ENCODE measurements at places on chromosomes 13 and 19.

GRCh38 chr13:43652760-43653159 lies 134.0 kb downstream of the ENOX1 start:
- no peak for DNase-seq

- no peak for DNase-seq
These were observed 8.0 kb upstream of the B3GLCT start for GRCh38 chr13:31191748-31192147.

DNA sequence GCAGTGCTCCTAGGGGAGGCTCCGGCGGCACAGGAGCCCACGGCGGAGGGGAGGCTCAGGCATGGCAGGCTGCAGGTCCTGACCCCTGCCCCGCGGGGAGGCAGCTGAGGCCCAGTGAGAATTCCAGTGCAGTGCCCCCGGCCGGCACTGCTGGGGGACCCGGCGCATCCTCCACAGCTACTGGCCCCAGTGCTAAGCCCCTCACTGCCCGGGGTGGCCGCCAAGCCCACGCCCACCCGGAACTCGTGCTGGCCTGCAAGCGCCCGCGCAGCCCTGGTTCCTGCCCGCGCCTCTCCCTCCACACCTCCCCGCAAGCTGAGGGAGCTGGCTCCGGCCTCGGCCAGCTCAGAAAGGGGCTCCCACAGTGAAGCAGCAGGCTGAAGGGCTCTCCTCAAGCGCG lies 62.2 kb downstream of the SPRY2 start:
- DNase-seq, result no peak

DNA sequence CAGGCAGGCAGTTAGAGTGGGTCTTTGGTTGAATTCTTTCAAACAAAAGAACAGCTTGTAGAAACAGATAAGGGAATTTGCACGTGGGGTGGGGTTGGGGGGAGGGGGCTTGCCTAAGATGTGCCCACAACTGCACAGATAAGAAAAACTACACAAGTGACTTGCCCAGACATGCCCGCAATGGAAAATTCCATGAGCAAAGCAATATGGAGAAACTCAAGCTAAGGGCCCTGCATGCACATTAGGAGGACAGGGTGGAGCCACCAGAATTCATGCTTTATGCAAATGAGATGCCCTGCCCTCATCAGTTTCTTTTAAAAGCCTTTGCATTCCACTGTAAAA lies 755.6 kb upstream of the MIR17HG start:
- DNase-seq, result no peak

DNA sequence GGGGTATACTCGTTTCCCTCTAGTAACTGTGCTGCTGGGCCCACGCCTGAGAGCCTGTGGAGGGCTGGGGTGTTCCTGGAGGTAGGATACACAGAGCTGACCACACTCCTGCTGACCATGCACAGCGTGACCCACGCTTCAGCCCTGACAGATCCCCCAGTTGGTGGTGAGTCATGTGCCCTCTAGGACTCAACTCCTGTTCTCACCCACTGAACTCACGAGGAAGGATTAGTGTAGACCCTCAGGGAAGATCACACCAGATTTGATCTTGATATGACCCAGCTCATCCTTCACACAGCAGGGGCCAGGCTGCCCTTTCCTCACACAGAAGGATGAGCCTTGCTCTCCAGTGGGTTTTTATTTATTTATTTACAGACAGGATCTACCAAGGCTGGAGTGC lies 13.3 kb upstream of the ACP7 start:
- no peak for DNase-seq

- DNase-seq, result no peak
These were observed 9.2 kb downstream of the NOSIP start for GRCh38 chr19:49570997-49571676.

DNA sequence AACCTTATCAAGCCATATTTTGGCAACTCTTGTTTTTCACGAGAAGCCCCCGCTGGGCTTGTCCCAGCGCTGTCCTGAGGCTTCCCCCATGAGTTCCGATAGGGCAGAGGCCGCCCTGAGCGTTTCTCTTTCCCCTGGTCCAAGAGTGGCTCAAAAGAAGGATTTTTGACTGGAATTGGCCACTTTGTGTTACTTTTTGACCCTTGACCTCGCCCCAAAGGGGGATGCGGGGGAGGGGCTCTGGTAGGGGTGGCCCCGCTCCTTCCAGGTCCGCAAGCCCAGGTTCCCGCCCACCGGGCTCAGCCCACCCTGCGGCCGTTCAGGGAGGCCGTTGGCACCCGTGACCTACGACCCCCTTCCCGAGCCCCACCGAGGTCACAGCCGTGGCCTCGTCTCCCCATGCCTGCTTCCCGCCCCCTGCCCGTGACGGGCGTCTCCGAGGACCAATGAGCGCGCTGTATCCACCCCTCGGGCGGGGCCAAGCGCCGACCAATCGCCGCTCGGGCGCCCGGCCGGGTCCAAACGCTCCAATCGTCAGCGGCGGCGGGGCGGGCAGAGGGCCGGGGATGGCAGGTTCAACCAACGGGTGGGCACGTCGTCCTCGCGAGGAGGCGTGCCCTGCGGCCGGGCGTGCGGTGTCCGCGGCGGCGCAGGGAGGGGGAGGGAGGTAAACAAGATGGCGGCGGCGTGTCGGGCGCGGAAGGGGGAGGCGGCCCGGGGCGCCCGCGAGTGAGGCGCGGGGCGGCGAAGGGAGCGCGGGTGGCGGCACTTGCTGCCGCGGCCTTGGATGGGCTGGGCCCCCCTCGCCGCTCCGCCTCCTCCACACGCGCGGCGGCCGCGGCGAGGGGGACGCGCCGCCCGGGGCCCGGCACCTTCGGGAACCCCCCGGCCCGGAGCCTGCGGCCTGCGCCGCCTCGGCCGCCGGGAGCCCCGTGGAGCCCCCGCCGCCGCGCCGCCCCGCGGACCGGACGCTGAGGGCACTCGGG lies at the start of gene STK11:
TSS of gene STK11 (plus strand) at position 665 of the 986 bp plus-strand sequence. CDS start 1,136 bp downstream, outside the sequence.
- DNase-seq, result peak; percentile 97

DNA sequence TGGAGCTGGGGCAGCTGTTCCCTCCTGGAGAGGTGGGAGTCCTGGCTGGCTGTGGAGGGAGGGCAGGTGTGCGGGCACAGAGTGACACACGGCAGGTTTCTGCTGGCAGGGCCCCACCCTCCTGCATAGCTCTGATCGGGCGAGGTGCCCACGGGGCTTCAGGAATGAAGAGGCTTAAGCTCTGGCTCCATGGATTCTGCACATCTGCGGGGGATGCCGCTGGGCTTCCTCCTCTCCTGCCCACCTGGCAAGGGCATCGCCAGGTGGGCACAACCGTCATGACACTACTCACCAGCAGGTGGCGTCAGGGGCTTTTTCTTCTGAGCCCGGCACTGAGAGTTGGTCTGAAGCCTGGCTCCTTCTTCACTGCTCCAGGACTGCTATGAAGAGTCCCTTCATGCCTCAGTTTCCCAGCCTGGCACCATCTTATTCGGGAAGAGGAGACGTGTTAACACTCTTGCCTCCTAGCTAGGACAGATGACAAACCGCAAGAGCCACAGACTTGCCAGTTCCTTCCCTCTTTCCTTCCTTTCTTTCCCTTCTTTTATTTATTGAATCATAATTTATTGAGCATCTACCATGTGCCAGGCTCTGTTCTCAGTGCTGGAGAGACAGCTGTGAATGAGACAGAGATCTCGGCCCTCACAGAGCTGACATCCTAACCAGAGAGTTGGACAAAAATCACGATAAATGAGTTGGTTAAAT lies 15.2 kb upstream of the PAK4 start:
- DNase-seq, result peak; percentile 67

- DNase-seq, result peak; percentile 34
These were observed 27.6 kb downstream of the ZNF607 start for GRCh38 chr19:37691881-37692504.

DNA sequence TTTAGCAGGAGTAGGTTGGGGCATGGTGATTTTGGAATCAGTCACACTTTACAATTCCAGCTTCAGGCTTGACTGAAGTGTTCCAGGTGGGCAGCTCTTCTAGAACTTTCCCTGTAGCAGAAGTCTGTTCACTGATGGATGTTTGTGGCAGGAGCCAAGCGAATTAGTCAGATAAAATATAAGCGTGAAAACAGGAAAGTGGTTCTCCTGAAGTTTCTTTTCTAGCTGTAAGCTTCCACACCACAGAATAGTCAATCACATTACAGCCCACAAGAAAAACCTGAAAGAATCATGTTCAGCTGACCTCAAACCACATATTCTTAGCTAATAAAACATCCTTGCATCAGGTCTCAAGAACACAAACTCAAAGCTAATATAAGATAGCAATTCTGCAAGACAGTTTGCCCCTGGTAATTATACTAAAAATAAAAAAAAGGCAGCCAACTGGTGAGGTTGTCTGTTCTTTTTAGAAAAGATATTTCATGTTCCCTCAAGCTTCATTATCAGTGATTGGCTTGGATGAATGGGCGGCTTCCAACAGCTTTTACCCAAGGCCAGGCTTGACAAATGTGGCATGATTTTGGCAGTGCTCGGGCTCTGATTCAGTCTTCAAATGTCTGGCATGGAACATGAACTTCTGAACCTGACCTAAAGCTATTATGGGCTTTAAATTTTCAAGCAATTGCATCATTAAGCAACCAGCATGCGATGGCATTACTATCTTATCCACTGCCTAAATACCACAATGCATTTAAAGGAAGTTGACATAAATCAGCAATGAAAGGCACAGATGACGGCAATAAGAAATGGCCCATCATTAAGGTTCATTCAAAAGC lies 136.8 kb downstream of the DCLK1 start:
- DNase-seq, result peak; percentile 56

DNA sequence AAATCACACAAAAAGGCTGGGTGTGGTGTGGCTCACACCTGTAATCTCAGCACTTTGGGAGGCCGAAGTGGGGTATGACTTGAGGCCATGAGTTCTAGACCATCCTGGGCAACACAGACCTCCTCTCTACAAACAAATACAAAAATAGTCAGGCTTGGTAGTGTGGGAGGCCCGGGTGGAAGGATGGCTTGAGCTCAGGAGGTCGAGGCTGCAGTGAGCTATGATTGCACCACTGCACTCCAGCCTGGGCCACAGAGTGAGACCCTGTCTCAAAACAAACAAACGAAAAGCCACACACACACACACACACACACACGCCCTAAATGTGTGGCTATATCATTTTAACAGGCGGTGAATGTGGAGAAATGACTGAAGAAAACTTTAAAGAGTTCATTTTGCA lies 904 bp upstream of the ZNF557 start:
- DNase-seq, result no peak

DNA sequence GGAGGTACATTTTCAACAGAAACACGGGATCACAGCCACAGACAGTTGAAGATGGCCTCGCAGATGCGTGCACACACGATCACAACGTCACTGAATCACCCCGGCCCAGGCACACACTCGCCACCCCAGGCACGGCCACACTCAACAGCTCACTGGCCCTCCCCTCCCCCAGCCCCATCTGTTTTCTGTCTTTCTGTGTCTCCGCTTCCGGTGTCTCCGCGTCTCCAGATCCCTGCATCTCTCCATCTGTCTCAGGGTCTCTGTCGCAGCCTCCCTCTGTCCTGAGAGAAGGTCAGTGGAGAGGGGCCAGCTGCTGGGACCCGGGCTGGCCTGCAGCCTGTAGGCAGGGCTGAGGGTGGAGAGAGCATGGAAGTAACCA lies 3.8 kb upstream of the ATP1A3 start:
- no peak for DNase-seq
